Hepatocyte (in vitro differentiated cells): ENCODE measurements at places on chromosomes 1 and 21. TPM values are rescaled to one million over a fixed set of nuclear protein-coding genes. Genes with fewer than 3 reads are reported as not detected.

DNA sequence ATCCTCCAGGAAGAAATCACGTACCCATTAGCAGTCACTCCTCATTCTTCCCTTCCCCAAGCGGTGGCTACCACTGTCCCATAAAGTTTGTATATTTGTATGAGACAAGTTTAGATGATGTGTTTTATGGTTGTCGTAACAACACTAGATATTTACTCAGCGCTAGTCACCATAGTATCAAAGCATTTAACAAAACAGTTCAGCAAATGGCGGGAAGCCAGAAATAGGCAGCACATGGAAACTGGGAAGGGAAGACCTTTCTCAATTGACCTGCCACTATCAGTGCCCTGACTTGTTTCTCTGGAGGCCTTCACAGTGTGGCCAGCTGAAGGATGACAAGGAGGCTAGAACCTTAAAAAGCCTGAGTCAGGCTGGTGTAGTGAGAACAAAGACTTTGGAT lies 31.1 kb downstream of the CNST start:
- no peaks in the 10 kb centered on the region for H3K36me3 ChIP-seq
- no peaks in the 10 kb centered on the region for H3K27me3 ChIP-seq
- peak; percentile 50 for DNase-seq
- peak overlapping the region; percentile 2 for H3K27ac ChIP-seq
- H3K4me1 ChIP-seq, result no peaks in the 10 kb centered on the region
- H3K4me3 ChIP-seq, result no peak overlapping the region

- H3K27me3 ChIP-seq, result no peaks in the 10 kb centered on the region
- H3K4me3 ChIP-seq, result no peak overlapping the region
- H3K36me3 ChIP-seq, result no peaks in the 10 kb centered on the region
- DNase-seq, result no peak
Measured at GRCh38 chr1:22760455-22760854, 49.8 kb downstream of the EPHB2 start.

- DNase-seq, result no peak
- no peaks in the 10 kb centered on the region for H3K36me3 ChIP-seq
- H3K4me3 ChIP-seq, result no peak overlapping the region
Measured at GRCh38 chr21:31974454-31974985, 101.7 kb downstream of the HUNK start.

The KLHDC9 gene
- 1.4 and 3.9 TPM in 2 replicates for total RNA-seq

DNA sequence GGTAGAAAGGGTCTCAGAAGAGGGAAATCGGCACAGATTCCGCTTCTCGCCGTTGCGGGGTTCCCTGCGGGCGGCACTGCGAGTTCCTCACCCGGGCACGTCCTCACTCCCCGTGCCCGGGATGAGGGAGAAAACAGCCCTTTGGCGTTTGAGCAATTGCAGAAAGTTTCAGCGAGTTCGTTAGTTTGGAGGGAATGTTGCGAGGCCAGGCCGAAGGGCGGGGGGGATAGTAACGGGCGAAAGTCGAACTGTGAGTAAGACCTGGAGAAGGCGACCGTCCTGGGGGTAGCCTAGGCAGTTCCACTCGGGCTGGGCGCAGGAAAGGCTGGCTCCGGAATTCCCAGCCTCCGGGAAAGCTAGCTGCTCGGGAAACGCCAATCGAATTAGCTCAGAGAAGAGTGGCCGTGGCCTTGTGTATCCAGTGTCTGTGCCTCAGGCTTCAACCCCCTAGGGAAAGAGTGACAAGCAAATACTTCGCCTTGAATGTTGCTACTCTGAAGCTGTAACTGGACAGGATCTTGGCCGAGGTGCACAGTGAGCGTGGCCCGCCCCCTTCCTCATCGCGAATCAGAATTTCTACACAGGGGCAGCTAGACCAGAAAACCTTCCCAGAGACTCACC lies 787 bp downstream of the PTGFR start:
- peak; percentile 35 for DNase-seq
- no peaks in the 10 kb centered on the region for H3K4me1 ChIP-seq
- H3K36me3 ChIP-seq, result no peaks in the 10 kb centered on the region

The KLHDC7A gene
- total RNA-seq, result 2.3 and 2.4 TPM in 2 replicates
